ENCODE measurements at places on chromosomes 5 and 9.

DNA sequence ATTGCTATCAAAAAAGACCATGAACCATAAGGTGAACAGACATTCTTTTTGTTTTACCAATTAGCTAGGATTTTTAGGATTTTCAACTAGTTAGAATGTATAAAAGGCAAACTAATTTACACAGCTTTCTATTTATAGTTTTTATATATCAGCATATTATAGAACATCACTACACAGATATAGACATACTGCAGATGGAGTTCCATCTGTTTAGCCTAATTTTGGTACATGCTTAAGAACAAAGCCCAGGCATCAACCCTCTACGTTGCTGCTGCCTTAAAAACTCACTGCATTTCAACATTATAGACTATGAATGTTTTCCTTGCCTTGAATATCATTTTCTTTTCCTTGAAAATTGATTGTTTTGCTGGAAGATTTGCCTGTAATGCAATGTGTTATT, 2227.5 kb upstream of the C9orf72 start:
- H3K4me3 ChIP-seq = no peak overlapping the region
- no peak overlapping the region for H3K27ac ChIP-seq
- DNase-seq = no peak
- no peaks in the 10 kb centered on the region for H3K27me3 ChIP-seq
- H3K4me1 ChIP-seq = no peaks in the 10 kb centered on the region

GRCh38 chr5:150122158-150122510, 33.5 kb downstream of the PDGFRB start:
- H3K27me3 ChIP-seq = no peaks in the 10 kb centered on the region
- H3K36me3 ChIP-seq = no peaks in the 10 kb centered on the region

- H3K4me1 ChIP-seq = peaks cover 7% of the 10 kb centered on the region
- H3K27ac ChIP-seq = no peak overlapping the region
- H3K27me3 ChIP-seq = peaks cover 12% of the 10 kb centered on the region
- DNase-seq = no peak
- no peak overlapping the region for H3K4me3 ChIP-seq
These were observed 6.7 kb upstream of the ISL1 start for GRCh38 chr5:51376509-51376908.

GRCh38 chr5:180825768-180826525, 23.3 kb upstream of the MGAT1 start:
- no peak overlapping the region for H3K4me3 ChIP-seq
- no peak overlapping the region for H3K27ac ChIP-seq
- H3K36me3 ChIP-seq = no peaks in the 10 kb centered on the region
- no peak for DNase-seq
- no peaks in the 10 kb centered on the region for H3K27me3 ChIP-seq
- H3K4me1 ChIP-seq = no peaks in the 10 kb centered on the region

GRCh38 chr9:104022083-104022482, 72.0 kb upstream of the SMC2 start:
- H3K27ac ChIP-seq = no peak overlapping the region

DNA sequence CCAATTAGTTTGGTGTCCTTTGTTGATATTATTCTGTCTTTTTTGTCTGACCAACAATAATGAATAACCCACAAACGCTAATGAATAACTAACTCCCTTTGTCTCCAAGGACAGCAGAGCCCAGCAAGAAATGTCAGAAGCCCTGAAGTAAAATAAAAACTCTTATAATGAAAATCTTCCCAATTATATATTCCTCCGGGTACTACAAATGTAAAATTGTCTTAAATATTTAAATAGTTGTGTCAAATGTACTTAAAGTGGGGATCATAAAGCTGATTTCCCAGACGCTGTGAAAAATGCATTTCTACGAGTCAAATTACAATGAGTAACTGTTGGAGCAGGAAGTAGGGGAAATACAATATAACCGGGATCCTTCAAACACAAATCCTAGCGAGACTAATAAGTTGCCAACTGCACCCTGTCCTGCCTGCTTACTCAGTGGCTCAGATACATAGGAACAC, 22.3 kb downstream of the GLIS3 start:
- H3K36me3 ChIP-seq = no peaks in the 10 kb centered on the region
- H3K27ac ChIP-seq = no peak overlapping the region
- no peaks in the 10 kb centered on the region for H3K4me1 ChIP-seq
- no peaks in the 10 kb centered on the region for H3K27me3 ChIP-seq

DNA sequence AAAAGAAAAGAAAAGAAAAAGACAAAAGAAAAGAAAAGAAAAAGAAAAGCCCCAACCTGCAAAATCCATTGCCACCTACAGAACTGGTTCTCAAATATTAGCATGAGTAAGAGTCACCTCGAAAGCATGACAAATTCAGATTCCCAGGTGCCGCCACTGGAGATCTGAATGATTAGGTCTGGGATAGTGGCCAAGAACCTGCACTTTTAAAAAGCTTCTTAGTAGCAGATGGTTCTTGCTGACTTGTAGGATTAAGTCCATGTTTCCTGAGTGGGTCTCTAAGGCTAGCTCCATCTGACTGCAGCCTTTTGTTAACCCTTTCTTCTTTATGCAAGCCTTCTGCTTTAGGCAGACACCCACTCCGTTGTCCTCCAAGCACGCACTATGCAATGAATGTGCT, 178.5 kb upstream of the CDH18 start:
- H3K27me3 ChIP-seq = no peaks in the 10 kb centered on the region
- H3K27ac ChIP-seq = no peak overlapping the region
- peak; percentile 1 for DNase-seq
- H3K36me3 ChIP-seq = no peaks in the 10 kb centered on the region

GRCh38 chr5:50945139-50945538, 278.7 kb downstream of the PARP8 start:
- no peak overlapping the region for H3K4me3 ChIP-seq
- DNase-seq = no peak
- no peaks in the 10 kb centered on the region for H3K27me3 ChIP-seq
- no peaks in the 10 kb centered on the region for H3K36me3 ChIP-seq

DNA sequence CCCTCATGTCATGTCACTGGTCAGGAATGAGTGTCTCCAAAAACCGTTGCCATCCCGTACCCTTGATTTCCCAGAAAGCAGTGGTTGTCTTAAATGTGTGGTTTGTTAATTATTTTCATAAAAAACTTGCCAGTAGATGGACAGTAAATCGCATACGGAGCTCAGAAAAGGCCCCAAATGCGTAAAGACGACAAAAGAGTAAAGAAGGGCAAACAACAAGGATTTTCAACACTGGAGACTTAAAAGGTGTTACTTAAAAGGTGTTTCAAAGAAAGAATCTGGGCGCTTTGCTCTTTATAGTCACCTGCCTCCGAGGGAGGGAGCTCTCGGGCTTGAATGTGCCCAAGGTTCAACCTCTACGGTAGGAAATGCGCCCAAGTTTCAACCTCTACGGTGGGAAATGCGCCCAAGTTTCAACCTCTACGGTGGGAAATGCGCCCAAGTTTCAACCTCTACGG, 734 bp downstream of the KIF27 start:
- H3K27me3 ChIP-seq = no peaks in the 10 kb centered on the region
- DNase-seq = peak; percentile 88
- no peaks in the 10 kb centered on the region for H3K4me1 ChIP-seq
- no peaks in the 10 kb centered on the region for H3K36me3 ChIP-seq
- H3K27ac ChIP-seq = peak overlapping the region; percentile 91
- H3K4me3 ChIP-seq = peak overlapping the region; percentile 28

DNA sequence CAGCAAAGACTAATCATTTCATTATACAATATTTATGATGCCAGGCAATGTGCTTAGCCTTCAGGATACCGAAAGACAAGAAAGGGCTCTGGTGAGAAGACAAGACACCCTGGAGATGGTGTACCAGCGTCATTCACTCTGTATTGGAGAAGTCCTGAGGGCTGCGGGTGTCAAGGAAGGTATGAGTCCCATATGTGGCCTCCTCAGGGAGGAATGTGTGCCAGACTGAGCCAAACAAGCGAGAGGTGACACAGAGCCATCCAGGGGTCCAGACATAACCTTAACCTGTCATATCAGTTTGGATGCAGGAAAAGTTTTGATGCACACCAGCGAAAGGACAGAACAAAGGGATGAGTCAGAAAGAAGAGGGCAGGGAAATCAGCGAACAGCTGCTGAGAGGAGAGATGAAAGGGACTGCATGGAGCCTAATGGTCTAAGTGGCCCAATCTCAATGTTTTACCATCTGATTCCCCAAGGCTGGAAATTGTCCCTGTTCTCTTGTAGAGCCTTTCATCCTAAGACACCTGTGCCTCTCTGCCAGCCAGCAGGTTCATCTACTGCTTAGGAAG, 38.9 kb downstream of the ADRA1B start:
- H3K4me3 ChIP-seq = no peak overlapping the region
- H3K27me3 ChIP-seq = no peaks in the 10 kb centered on the region
- H3K4me1 ChIP-seq = peaks cover 2% of the 10 kb centered on the region
- DNase-seq = no peak
- no peak overlapping the region for H3K27ac ChIP-seq

DNA sequence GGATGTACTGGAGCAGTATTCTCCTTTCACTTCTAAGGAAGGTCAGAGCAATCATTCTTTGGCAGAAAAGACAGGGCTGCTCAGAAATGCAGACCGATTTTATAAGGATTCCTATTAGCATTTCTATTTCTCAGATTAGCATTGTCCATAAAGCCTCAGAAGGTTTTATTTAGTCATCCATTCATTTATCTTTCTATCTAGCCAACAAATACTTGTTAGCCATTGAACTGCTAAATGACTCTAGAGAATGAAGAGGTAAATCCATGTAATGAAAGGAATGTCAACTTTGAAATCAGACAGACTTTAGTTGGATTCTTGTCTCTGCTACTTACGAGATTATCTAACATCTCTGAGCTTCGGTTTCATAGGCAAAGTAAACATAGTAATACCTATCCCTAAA, 165.2 kb downstream of the SLC25A46 start:
- H3K27ac ChIP-seq = no peak overlapping the region
- DNase-seq = no peak
- H3K4me3 ChIP-seq = no peak overlapping the region
- no peaks in the 10 kb centered on the region for H3K4me1 ChIP-seq
- H3K27me3 ChIP-seq = no peaks in the 10 kb centered on the region
- no peaks in the 10 kb centered on the region for H3K36me3 ChIP-seq

DNA sequence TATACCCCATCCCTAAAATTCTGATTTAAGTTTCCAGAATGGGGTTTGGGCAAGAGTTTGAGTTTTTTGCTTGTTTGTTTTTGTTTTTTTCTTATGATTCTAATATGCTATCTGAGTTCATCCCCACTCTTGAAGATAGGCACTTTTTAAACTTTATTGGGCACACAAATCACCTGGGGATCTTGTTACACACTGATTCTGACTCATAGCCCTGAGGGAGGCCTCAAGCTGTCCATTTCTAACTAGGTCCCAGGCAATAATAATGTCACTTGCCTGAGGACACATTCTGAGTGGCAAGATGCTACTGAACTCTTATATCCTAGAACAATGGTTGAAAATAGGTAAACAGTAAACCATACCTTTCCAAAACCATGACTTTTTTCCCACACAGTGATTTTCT, 22.8 kb upstream of the ABLIM3 start:
- no peak overlapping the region for H3K27ac ChIP-seq
- no peak overlapping the region for H3K4me3 ChIP-seq
- DNase-seq = no peak
- H3K27me3 ChIP-seq = no peaks in the 10 kb centered on the region
- H3K36me3 ChIP-seq = no peaks in the 10 kb centered on the region

DNA sequence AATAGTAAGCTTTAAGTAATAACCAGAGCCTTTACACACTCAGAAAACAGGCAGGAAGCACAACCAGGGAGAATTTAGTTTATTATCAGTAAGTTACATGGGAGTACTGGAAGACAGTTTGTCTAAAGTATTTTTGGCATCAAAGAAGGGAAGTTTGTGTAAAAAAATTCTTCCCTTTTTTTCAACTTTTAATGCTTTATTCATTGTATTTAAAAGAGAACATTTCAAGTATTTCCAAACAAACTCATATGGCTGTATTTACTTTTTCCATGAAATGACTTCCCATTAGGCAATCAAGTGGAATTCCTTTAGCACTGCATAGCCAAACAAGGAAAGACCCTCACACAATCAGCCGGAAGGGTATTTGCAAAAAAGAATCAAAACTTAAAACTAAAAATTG, 26.7 kb downstream of the RNF145 start:
- no peak overlapping the region for H3K4me3 ChIP-seq
- no peak overlapping the region for H3K27ac ChIP-seq
- no peaks in the 10 kb centered on the region for H3K27me3 ChIP-seq
- peak; percentile 48 for DNase-seq
- peaks cover 2% of the 10 kb centered on the region for H3K4me1 ChIP-seq

DNA sequence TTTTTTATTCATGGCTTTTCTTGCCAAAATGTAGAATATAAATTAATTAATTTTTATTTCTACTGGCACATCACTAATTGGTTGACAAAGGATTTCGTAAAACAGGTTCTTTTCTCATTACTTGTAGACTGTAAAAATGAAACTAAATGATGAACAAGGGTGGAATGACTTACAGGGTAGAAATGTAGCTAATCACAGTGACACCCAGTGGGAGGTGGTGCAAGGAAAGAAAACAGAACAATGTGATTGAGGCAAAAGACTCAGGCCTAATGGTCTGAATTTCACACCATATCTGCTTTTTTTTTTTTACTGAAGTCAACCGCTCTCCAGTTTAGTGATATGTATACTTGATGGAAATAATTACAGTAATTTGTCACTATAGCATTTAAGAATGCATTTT, 28.9 kb downstream of the GABRG2 start:
- no peaks in the 10 kb centered on the region for H3K27me3 ChIP-seq
- no peak overlapping the region for H3K4me3 ChIP-seq
- H3K4me1 ChIP-seq = peaks cover 2% of the 10 kb centered on the region
- H3K36me3 ChIP-seq = no peaks in the 10 kb centered on the region
- DNase-seq = peak; percentile 81

GRCh38 chr5:177410575-177410974, 1.2 kb upstream of the F12 start:
- H3K36me3 ChIP-seq = no peaks in the 10 kb centered on the region
- no peaks in the 10 kb centered on the region for H3K27me3 ChIP-seq

- H3K27ac ChIP-seq = no peak overlapping the region
- no peaks in the 10 kb centered on the region for H3K27me3 ChIP-seq
- H3K36me3 ChIP-seq = no peaks in the 10 kb centered on the region
- H3K4me1 ChIP-seq = no peaks in the 10 kb centered on the region
- DNase-seq = no peak
- no peak overlapping the region for H3K4me3 ChIP-seq
These were observed 1066.3 kb upstream of the NUDT12 start for GRCh38 chr5:104628911-104629310.

GRCh38 chr5:158873104-158873503, 226.6 kb downstream of the EBF1 start:
- H3K4me3 ChIP-seq = no peak overlapping the region
- H3K4me1 ChIP-seq = peaks cover 2% of the 10 kb centered on the region
- DNase-seq = no peak
- H3K27ac ChIP-seq = no peak overlapping the region
- no peaks in the 10 kb centered on the region for H3K36me3 ChIP-seq
- no peaks in the 10 kb centered on the region for H3K27me3 ChIP-seq

DNA sequence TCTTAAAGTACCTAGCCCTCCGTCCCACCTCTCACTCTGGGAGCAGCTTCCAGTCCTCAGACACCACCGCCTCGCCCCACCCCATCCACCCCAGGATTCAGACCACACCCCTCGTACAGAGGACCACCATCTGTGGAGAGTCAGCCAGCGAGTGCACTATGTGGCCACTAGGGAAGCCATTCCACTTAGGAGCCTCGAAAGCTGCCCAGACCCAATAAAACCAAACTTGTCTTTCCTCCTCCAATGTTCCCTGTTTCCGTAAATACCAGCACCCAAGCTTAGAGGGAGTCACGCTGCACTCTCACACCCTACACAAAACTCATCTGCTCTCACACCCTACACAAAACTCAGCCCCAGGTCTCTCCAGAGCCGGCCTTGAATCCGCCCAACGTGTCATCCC, 1.9 kb downstream of the GCNT4 start:
- no peak overlapping the region for H3K4me3 ChIP-seq
- no peaks in the 10 kb centered on the region for H3K27me3 ChIP-seq
- no peaks in the 10 kb centered on the region for H3K36me3 ChIP-seq
- H3K4me1 ChIP-seq = peaks cover 18% of the 10 kb centered on the region
- H3K27ac ChIP-seq = no peak overlapping the region
